ENCODE measurements at places on chromosomes 3 and 15.

DNA sequence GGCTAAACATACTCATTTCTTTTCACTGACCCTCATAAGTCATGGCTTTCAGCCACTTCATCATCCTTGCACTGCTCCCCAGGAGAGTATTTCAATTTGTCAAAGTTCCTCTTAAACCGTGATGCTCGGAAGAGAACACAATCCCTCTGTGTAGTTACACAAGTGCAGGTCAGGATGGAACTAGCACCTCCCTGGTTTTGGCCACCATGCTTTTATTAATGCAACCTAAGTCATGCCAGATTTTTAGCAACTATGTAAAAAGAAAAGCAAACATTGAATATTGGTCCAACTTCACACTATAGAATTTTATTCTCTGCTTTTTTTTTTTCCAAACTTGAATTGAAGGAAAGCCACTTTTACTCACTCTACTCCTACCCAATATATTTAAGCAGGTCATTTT is 45.2 kb downstream of the CNTN6 start:
- DNase-seq, result no peak

- no peak for DNase-seq
Observed at GRCh38 chr3:31636694-31637442, 104.1 kb downstream of the STT3B start.

- no peak for DNase-seq
Observed at GRCh38 chr3:151182349-151183079, 20.5 kb downstream of the GPR171 start.

DNA sequence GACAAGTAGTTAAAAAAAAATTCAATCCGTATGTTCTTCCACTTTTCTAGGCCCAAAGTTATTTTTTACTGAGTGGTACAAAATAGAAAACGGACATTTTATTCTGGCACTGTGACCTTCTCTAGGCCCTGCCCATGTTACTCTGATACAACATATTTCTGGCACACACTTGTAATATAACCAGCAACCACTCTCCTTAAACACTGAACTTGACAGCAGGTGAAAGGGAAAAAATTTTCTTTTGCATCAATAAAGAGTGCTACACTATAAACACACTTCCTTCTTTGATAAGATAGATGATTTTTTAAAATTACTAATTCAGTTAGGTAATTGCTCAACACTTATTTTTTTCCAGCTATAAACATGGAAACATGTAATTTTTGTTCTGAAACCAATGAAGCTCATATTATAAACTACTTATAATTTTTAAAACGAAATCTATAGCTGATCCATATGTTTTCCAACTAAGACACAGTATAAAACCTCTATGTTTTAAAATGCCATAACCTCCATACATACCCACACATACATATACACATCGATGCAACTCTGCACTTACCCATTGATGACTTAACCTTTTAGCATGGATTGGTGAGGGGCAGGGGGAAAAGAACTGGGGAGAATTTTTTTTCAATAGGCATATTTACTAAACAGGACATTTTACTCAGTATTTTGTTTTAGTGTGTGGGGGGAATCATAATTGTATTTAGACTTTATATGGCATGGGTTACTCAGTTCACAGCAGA is 5.3 kb upstream of the CTNNB1 start:
- DNase-seq, result no peak

DNA sequence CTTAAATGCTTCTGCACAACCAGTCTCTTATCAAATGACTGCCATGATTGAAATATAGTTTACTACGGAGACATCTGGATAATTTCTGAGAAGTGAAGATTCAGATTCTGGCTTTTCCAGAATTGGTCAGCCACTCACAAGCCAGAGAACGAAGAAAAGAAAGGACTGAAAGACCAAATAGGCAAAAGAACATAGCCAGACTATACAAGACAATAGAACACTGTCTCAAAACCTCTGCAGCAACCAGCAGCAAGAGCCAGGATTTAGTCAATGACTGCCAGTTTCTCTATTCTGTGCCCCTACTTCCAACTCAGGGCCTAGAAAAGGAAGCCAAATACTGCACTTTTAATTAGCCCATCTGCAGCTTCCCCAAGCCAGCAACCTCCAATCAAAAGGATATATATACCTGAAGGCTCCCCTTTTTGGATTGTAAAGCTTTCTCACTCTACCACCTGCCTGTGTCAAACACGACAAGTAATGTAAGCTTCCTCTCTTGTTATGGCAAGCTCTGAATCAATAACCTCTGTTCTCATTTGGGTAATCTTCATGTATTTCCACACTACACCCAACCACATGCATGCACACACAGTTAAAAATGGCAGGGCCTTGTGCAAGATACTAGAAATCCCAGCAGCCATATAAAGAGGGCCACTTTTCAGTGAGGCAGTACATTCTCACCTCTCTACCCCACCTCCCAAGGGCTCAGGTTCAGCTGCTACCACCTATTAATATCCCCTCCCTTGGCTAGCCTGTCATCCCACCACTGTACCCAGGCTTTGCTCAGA is 97.1 kb downstream of the ERC2 start:
- DNase-seq, result no peak

DNA sequence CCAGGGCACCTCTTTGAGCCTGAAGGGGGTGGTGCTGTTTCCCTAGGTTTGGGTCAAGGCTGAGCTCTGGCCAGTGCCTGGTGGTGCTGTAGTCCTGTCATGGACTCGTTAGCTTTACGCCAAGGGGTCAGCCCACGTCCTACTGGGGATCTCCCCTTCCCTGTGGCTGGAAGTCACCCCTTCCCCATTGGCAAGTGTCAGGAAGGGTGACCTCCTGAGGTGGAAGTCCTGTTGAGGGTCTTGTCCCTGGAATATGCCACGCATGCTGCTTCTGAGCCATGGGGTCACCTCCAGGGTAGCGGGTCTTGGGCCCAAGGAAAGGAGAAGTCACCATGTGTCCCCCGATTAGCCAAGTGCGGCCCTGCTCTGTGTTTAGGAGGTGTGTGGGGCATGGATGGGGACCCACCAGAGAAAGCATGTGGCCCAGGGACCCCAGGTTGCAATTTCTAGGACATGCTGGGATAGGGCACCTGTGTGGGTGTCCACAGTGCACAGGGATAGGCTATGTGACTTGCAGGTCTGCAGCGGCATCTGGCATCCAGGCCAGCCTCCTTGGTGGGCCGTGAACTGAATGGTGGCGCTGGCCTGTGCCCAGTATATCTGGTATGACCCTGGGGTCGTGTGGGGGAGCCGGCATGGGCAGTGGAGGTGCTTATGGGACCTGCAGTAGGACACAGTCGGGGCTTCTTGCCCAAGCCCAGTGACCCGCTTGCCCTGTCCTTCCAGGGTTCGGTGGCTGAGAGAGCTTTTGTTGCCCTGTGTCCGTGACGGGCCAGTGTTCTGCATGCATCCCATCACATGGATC is 226.7 kb downstream of the SNRPN start:
- no peak for DNase-seq

DNA sequence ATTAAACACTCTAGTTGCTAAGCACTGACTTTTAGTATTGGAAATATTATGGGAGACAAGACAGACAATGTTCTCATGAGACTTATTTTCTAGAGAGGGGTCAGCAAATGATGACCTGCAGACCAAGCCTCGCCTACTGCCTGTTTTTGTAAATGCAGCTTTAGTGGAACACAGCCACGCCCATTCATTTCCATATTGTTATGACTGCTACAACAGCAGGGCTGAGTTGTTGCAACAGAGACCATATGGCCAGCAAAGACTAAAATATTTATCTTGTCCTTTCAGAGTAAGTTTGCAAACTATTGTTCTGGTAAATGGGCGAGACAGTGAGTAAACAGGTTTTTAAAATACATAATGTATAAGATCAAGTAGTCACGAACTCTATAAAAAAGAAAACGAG is 570.2 kb downstream of the NTRK3 start:
- DNase-seq, result no peak

- DNase-seq, result no peak
Observed at GRCh38 chr15:59280855-59281254, 74.2 kb downstream of the LDHAL6B start.

- no peak for DNase-seq
Observed at GRCh38 chr3:59832241-59832640, 782.4 kb upstream of the CFAP20DC start.

DNA sequence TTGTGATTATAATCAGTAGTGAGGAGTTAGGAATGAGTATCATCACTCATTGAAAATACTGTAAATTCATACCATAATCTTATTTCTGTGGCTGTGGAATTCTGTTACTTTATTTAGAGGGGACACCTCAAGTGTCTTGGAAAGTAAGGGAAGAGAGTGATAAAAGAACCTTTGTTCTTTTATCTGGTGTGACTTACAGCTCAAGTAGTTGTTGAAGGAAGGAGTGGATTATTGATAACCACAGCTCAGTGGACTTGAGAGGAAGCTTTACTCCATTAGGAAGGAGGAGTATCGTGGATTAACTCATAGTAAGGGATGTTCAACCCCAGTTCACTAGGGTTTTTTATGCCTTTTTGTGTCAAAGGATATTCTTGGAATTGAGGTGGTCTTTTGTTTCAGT is 32.2 kb upstream of the FAH start:
- peak; percentile 12 for DNase-seq

- DNase-seq, result no peak
Observed at GRCh38 chr3:157586293-157586692, 83.1 kb upstream of the VEPH1 start.

DNA sequence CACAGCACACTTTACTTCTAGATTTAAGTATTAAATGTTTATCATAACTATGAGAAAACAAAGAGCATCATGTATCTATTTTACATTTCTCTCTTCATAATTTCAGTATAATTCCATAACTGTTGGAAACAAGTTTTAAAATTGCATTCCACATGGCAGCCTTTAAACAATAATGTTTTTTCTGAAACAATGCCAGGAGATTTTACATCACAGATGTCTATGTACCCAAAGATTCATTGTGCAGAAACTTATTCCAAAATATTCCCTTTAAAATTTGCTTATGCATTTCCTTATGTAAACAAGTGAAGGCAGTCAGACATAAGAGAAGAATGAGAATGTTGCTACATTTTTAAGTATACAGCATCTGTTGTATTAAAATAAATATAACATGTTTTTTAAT is 324.9 kb upstream of the COL8A1 start:
- DNase-seq, result no peak

- DNase-seq, result no peak
Observed at GRCh38 chr15:99445272-99445850, 120.4 kb upstream of the MEF2A start.

- DNase-seq, result no peak
Observed at GRCh38 chr3:194313560-194314387, 37.4 kb downstream of the CPN2 start.

- DNase-seq, result no peak
Observed at GRCh38 chr3:100697723-100698285, 11.5 kb upstream of the TFG start.

- DNase-seq, result no peak
Observed at GRCh38 chr15:92669432-92669831, 13.9 kb upstream of the FAM174B start.

GRCh38 chr3:55818485-55818884 is 331.4 kb upstream of the WNT5A start:
- no peak for DNase-seq

- peak; percentile 88 for DNase-seq
Observed at GRCh38 chr15:39455471-39455991, 125.3 kb upstream of the THBS1 start.

- DNase-seq, result peak; percentile 65
Observed at GRCh38 chr15:71114887-71115566, at the start of gene THSD4. TSS of gene THSD4 (plus strand) at chr15:71115471.

DNA sequence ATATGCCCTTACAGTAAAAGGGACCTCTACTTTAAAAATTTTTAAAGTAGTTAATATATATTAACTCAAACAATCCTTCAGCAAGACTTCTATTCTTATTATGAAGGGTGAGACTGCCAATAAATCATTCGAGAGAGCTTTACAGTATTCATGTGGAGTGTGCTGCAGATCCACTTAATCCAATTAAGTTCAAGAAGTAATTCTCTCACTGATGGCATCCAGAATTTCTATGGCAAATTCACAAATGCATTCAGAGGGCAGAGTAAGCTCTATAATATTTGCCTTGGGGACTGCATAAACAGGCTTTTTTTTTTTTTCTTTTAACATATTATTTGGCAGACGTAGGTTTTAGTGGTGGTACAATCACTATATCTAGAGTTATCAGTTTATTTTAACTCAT is 692.0 kb downstream of the NLGN1 start:
- no peak for DNase-seq

DNA sequence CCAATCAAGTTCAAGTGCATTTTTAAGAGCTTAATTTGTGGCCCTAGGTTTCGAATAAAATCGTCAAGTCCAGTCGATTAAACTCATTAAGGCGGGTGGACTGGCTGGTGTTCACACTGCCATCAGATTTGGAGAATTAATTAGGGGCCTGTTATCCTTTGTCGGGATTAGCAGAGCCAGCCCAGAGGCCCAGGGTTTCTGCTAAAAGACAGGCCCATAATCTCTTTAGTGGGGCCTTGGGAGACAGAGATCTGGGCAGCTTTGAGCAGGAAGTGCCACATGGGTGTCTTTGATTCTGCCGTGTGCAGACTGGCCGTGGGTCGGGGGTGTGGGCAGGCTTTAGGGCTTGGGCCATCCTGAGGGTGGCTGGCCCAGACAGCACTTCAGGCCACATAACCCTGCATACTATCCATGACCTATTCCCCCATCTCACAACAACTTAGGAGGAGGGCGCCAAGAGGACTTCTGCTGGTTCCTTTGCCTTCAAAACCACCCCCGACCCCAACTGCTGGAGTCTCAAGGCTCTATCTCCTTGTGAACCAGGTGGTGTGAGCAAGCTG is 94.7 kb downstream of the PLXNA1 start:
- DNase-seq, result no peak

- DNase-seq, result no peak
Observed at GRCh38 chr3:194497799-194498575, 11.2 kb upstream of the ATP13A3 start.

DNA sequence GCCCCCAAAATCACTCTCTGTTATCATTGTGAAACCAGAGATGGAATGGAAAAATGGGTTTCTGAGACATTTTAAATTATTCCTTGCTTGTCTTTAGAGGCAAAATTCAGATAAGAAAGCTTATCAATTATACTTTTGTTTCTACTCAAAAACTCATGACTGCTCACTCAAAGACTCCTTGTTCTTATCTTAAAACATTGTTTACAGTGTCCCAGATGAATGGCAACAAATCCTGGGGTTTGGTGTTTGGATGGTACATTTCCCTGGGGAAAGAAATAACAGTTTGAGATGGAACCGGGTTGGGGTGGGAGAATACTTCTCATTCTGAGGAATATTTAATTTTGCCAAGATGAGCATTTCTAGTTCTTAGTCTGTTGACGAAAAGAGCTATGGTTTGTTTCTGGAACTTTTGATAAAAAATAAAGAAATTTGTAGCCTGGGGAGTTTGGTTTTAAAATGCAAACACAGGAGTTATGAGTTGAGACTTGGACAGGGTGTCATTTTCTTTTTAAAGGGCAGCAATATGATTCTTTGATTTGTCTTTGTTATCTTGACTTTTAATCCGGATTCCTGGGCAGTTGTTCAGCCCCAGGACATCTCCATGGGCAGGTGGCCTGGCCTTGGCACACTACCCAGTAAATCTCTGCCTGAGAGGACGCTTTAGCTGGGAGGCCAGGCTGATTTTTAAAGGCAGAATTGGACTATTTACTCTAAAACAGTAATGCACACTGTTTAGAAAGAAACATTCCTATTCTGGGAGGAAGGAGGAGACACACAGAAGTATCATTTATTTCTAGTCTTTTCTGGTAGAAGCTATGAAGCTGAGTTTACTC is 32.4 kb downstream of the BTD start:
- no peak for DNase-seq

Measured in NCI-H2171 treated with DMSO at 0.1 percent for 48 hours (cell line).